ENCODE measurements at places on chromosomes 4 and X. TPM values are rescaled to one million over a fixed set of nuclear protein-coding genes. Genes with fewer than 3 reads are reported as not detected.

AMBN gene
- not detected for total RNA-seq

CNGA1 gene
- not detected for total RNA-seq

SRPK3 gene
- 0.18 TPM for total RNA-seq

FATE1 gene
- not detected for total RNA-seq

Data from chondrocyte (in vitro differentiated cells).